Osteoblast (primary cell): ENCODE measurements at places on chromosomes 3 and 15.

DNA sequence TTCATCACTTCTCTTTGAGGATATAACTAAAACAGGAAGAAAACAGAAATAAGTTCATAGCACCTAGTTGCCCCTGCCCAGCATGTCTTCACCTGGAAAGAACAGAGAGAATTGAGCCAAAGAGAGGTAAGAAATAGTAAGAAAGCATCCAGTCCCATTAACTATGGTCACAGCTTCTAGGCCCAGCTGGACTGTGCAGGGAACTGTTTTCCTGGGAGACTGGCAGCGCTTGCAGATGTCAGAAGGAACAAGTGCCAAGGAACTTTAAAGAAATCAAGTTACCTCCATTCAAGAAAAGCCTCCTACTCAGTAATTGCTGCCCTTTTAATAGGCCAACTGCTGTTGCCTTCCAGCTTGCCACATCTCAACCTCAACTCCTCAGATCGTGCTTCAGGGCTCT lies 17.8 kb upstream of the CPB1 start:
- H3K36me3 ChIP-seq: no peaks in the 10 kb centered on the region
- H3K27ac ChIP-seq: no peak overlapping the region
- no peaks in the 10 kb centered on the region for H3K4me1 ChIP-seq
- DNase-seq: no peak

GRCh38 chr3:24432989-24433388 lies 61.7 kb downstream of the THRB start:
- no peaks in the 10 kb centered on the region for H3K4me1 ChIP-seq
- H3K27me3 ChIP-seq: no peaks in the 10 kb centered on the region
- H3K27ac ChIP-seq: no peak overlapping the region
- no peak overlapping the region for H3K4me3 ChIP-seq
- no peaks in the 10 kb centered on the region for H3K36me3 ChIP-seq
- no peak for DNase-seq

- no peaks in the 10 kb centered on the region for H3K27me3 ChIP-seq
- peak overlapping the region; percentile 91 for H3K27ac ChIP-seq
- no peaks in the 10 kb centered on the region for H3K4me1 ChIP-seq
- H3K36me3 ChIP-seq: peaks cover 5% of the 10 kb centered on the region
These were observed 705 bp downstream of the NIPA2 start for GRCh38 chr15:22839046-22839695.

DNA sequence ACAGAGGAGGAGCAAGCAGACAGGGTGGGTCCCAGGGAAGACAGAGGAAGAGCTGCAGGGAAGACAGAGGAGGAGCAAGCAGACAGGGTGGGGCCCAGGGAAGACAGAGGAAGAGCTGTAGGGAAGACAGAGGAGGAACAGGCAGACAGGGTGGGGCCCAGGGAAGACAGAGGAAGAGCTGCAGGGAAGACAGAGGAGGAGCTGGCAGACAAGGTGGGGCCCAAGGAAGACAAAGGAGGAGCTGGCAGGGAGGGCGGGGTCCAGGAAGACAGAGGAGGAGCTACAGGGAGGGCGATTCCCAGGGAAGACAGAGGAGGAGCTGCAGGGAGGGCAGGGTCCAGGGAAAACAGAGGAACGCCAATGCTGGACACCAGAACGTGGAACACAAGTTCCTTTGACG lies 66.5 kb downstream of the PLXNA1 start:
- H3K36me3 ChIP-seq: no peaks in the 10 kb centered on the region
- H3K27me3 ChIP-seq: peaks cover 5% of the 10 kb centered on the region
- H3K4me3 ChIP-seq: no peak overlapping the region
